ENCODE measurements at places on chromosomes 1 and 21. TPM values are rescaled to one million over a fixed set of nuclear protein-coding genes. Genes with fewer than 3 reads are reported as not detected.

FCGR3A gene
- 14.6 TPM for polyA plus RNA-seq

EIF2D gene
- polyA plus RNA-seq = 23.0 TPM

KIAA1614 gene
- polyA plus RNA-seq = 11.6 TPM

BACE2 gene
- polyA plus RNA-seq = 11.7 TPM

LENEP gene
- polyA plus RNA-seq = not detected
